ENCODE measurements at places on chromosomes 4 and X.
A peak's percentile ranks its signal among the peaks of the same experiment; 100 is the strongest.

DNA sequence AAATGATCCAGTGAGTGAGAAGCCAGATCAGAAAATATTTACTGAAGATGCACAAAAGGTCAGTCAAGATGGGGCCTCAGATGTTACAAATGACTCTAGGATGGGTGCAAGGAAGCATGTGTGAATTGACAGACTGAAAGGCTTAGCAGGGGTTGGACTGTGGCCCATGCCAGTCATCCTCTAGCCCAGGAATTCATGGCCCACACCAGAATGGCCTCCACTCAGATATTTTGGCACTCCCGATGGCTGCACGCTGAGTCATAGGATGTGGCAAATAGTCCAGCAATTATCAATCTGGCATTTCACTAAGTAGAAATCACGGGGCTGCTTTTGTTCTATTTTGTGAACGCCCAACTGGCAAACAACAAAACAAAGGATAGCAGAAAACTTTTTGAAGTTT lies 406.5 kb downstream of the IQCM start:
- no peak for DNase-seq

GRCh38 chr4:115159141-115159540 lies 45.7 kb upstream of the NDST4 start:
- no peak for DNase-seq

DNA sequence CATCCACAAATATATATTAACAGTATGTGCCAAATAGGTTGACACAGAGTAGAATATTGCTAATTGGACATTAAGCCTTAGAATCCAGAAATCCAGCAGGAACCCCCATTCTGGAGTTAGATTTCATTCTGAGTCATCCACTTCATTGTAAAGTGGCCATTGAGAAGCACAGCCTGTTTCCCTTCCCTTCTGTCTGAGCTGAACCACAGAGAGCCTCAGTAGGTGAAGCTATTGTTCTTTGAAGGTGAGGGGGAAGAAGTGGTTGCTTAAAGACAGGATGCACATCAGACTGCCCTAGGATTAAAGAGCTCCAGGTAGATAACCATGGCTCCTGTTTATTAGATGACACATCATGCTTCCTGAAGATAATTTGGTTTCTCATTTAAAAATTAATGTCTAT lies 30.6 kb upstream of the MCF2 start:
- no peak for DNase-seq

- no peak for DNase-seq
These were observed 571.4 kb downstream of the RAPGEF2 start for GRCh38 chr4:159674241-159674640.

DNA sequence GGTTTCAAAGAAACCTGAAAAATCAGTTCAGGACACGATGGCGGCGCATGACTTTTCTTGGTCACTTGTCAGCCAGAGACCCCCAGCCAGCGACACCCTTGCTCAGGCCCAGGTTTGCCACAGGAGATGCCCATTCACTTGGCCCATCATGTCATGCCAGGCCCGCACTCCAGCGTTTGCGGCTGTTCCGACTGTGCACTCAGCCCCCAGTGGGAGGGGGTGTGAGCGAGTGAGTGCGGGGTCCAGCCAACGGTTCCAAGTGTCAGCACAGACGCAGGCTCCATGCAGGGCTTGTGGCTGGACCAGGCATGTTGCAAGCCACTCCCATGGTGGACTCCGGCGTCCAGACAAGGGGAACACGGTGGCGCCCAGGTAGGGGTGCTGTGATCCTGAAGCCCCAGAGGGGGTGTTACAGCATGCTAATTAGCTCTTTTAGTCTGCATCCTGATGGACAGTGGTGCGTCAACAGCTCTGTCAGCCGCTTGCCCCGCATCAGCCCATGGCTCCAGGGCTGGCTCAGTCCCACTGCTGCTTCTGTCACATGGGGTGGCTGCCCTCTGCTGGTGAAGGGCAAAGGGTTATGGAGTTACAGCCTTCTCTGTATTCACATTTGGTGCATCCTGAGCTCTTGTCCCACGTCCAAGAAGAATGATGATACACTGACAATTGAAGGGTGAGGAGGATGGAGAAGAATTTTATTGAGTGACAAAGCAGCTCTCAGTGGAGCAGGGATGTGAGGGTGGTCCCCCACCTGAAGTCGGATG lies 3.7 kb upstream of the MAEA start:
- peak; percentile 15 for DNase-seq

DNA sequence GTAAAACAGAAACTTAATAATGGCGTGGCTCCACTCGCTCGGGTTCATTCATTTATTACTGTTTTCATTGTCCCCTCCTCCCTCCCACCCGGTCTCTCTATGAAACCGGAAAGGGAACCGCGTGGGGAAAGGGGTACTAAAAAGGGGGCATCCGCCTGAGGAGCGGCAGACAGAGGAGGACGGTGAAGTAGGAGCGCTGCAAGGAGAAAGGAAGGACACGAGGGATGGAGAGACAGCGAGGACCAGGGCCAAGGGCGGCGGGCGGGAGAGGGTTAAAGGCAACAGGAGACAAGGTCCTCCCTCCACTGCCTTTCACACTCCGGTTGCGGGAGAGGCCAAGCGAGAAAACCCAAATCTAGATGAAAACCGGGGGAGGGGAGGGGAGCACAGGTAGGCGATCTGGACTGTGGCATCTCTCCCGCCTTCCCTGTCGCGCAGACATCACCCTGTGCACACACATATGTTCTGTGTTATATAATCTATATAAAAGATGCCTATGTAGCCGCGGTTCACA lies 829 bp downstream of the ELOVL6 start:
- DNase-seq, result peak; percentile 33

DNA sequence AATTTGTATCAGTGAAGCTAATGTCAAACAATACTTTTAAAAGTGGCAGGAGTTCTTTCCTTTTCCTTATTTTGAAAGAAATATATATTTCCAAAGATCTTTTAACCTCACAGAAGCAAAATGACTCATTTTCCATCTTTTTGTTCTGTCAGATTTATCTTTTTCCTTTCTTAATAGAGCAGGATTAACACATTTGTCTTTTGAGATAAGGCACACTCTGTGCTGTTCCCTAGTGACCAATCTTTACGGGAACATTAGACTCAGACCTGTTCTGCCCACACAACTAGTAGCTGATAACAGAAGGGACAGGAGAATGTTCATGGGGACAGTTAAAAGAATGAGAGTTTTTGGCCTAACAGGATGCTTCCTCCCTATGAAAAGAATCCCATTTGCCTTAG lies 381.2 kb downstream of the STPG2 start:
- DNase-seq, result no peak

GRCh38 chr4:40197879-40198689 lies 1.3 kb downstream of the RHOH start:
- DNase-seq, result peak; percentile 62

GRCh38 chr4:7068883-7069282 lies 1.0 kb upstream of the GRPEL1 start:
- no peak for DNase-seq

GRCh38 chr4:71470524-71470923 lies 131.7 kb downstream of the SLC4A4 start:
- no peak for DNase-seq

DNA sequence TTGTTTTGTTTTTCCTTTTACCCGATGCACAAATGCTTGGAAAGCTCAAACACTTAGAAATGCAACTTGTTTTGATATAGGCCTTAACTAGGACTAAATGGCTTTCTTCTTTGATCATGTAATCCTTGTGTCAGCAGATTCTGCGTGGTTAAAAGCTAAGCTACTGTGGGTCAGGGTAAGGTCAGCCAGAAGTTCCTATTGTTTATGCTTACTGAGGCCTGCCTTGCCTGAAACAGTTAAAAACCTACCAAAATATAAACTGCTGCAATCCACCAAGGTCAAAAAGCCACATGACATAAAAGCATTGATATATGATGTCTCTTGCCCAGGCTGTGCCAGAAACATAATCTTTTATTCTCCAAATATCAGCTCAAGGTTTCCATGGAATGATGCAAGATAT lies 223.4 kb downstream of the FAM47B start:
- no peak for DNase-seq

GRCh38 chrX:21476909-21477308 lies 102.7 kb downstream of the CNKSR2 start:
- no peak for DNase-seq
